Activated CD8-positive, alpha-beta memory T cell treated with anti-CD3 and anti-CD28 coated beads, Interleukin-2, amount 50 U/mL, for 4 hours (primary cell): ENCODE measurements at places on chromosomes 7 and 10.
A peak's percentile ranks its signal among the peaks of the same experiment; 100 is the strongest.

DNA sequence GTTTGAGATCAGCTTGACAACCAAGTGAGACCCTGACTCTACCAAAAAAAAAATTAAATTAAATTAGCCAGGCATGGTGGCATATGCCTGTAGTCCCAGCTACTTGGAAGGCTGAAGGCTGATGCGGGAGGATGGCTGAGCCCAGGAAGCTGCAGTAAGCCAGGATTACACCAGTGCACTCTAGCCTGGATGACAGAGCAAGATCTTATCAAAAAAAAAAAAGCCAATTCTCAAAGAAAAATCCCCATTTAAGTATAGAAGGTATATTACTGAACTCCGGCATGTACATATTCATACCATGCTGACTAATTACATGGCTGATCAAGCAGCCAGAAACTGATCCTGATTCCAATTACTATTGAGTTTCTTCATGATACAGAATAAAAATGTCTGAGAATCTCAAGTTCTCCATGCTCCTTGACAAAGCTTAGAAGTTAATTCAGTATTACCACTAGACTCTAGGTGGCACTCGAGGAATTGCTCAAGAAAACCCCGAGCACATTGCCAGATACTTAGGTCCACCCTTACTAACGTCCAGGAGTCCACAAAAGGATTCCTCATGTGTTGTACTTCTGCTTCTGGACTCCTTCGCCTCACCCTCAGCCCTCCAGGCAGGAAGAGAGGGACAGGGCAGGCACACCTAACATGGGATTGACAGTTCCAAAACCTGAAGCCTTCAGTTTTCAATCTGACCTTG, 148.9 kb downstream of the PARD3 start:
- DNase-seq: no peak

DNA sequence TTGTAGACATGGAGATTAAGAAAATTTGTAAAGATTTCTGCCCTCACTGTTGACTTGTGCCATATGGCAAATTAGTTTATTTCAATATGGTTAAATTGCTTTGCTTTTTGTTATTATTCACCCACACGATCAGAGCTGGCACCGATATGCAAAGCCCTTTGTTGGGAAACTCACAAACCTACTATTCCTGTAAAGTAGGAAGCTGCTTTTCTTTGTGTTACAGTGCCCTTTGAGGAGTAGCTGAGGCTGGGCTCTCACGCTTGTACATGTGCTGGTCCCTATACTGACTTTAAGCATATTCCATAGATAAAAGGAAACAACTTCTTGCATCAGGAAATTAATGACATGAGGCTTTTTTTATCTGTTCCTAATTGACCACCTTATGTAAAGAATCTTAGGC, 17.6 kb upstream of the AOAH start:
- DNase-seq: no peak

DNA sequence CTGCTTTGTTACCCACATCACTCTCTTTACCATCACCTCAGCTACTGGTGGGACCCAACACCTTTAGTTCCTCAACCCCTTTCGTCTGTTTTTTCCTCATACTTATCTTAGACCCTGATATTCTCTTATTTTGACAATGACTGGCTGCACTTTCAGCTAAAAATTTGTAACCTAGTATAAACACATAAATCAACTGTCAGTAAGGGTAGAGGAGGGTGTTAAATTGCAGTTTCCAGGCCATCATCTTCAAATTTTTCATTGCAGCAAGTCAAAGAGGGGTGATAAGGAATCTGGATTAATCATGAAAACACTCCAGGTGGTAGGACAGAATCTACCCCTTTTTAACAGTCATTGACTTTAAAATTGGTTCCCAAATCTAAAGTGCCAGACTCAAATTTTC, 27.9 kb downstream of the SEMA3D start:
- no peak for DNase-seq

DNA sequence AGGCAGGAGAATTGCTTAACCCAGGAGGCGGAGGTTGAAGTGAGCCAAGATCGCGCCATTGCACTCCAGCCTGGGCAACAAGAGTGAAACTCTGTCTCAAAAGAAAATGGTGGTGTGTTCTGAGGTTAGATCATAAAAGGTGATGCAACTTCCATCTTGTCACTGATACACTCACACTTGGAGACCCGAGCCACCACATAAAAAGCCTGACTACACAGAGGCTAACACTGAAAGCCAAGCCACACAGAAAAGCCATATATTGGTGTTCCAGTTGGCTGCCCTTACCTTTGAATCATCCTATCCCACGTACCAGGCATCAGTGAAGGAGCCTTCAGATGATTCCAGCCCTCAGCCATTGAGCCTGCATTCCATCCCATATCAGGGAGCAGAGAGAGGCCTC, 4.0 kb downstream of the MORN4 start:
- DNase-seq: no peak

GRCh38 chr7:24756545-24757352, 515 bp downstream of the GSDME start:
- DNase-seq: peak; percentile 20

- no peak for DNase-seq
Observed at GRCh38 chr10:14826076-14826829, 11.6 kb downstream of the CDNF start.

- no peak for DNase-seq
Observed at GRCh38 chr7:36565792-36566356, 158.4 kb downstream of the AOAH start.

DNA sequence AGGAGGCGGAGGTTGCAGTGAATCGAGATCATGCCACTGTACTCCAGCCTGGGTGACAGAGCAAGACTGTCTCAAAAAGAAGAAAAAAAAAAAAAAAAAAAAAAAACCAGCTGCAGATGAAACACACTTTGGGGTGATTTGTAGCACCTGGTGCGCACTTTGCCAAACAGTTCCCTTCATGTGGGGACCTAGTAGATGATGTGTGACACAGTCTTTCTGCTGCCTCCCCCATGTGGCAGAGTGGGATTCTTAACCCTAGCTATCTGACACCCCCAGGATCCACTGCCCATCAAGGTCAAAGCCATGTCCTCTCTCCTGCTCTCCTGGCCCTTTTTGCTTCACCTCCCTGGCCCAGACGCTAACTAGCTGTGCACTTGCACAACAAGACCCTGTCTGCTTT, 52.1 kb upstream of the PDZD8 start:
- no peak for DNase-seq

DNA sequence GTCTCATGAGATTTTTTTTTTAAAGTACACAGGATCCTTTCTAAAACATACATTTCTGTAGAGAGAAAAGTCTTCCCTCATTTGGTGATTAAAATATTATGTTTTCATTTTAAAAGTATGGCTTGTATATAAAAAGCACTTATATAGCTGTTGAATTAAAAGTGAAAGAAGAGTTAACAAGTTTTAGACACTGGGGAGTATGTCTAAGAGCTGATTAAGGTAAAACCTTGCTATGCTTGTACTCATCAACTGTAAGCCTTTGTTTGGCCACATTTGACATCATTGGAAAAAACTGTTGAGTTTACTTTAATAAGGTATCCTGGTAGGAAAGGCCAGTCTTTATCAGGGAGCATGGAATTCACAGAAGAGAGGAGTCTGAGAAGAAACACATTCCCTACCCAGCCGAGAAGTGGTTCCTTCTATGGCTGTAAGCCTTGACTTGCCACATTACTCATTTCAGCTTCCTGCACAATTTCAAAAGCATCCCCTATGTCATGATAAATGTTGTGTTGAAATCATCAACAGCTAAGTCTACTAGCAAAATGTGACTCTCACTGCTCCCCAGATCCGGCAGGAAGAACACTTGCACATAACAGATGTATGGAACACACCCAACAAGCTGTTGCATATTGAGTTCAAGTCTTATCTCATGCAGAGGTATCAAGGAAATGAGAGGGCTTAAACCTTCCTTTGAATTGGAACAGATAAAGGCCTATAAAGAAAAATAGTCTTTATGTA, 171.8 kb upstream of the CDK1 start:
- DNase-seq: no peak

DNA sequence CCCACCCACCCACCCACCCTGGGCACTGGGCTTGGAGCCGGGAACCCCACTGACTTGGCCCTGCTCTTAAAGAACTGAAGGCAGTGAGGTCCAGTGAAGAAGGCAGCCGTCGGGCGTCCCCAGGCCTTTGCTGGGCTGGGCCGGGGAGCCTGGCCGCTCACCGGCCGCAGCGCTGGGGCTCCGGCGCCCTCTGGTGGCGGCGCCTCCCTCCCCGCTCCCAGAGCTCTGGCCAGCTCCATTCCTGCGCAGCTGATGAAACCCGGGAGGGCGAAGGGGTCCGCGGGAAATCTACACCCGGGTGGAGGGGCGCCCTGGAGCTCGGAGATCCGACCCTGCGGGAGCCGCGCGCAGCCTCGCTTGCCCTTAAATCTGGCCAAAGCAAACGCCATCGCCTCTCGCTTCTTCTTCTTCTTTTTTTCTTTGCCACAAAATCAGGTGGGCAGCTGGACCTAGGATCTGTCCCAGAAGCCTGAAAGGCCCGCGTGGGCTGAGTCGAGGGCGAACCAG, 1.7 kb upstream of the CXCL12 start:
- DNase-seq: peak; percentile 24

GRCh38 chr7:147443942-147444341, 1146.6 kb upstream of the C7orf33 start:
- DNase-seq: no peak

- peak; percentile 13 for DNase-seq
Observed at GRCh38 chr10:47046321-47047126, 135.3 kb downstream of the PTPN20 start.

GRCh38 chr10:4763513-4763912, 62.5 kb upstream of the AKR1E2 start:
- no peak for DNase-seq

GRCh38 chr7:128135159-128135514, 103.9 kb upstream of the LRRC4 start:
- no peak for DNase-seq

DNA sequence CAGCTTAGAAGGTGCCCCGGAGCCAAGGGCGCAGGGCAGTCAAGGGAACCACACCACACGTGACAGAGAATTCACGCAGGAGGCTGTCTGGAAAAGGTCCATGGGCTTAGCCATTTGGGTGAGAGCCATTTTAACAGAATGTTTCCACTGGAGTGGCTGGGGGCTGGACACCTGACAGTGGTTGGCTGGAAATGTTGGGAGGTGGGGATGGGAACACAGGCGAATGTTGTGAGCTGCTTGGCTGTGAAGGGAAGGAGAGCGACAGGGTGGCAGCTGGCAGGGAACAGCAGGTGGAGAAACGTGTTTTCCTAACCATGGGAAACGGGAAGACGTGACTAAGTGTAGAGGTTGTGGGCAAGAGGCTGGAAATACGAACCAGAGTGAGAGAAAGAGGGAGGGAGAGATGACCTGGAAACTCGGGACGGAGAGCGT, 100.5 kb upstream of the ZNF32 start:
- no peak for DNase-seq

DNA sequence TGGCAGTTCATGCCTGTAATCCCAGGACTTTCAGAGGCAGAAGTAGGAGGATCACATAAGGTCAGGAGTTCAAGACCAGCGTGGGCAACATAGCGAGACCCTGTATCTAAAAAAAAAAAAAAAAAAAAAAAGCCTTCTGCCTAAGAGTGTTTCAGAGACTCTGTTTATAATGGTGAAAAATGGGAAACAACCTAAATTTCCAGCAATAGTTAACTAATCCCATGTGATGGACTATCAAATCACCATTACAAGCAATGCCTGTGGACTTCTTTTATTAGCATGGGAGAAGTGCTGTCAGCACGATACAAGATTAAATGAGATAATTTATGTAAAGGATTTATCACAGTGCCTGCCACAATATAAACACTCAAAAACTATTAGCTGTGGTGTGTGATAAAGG, 67.5 kb upstream of the CUX1 start:
- no peak for DNase-seq

- DNase-seq: no peak
Observed at GRCh38 chr10:124005991-124006392, 87.4 kb downstream of the CHST15 start.

- DNase-seq: no peak
Observed at GRCh38 chr10:118003126-118003525, 43.6 kb downstream of the RAB11FIP2 start.
